ENCODE measurements at places on chromosomes 7 and 10.

DNA sequence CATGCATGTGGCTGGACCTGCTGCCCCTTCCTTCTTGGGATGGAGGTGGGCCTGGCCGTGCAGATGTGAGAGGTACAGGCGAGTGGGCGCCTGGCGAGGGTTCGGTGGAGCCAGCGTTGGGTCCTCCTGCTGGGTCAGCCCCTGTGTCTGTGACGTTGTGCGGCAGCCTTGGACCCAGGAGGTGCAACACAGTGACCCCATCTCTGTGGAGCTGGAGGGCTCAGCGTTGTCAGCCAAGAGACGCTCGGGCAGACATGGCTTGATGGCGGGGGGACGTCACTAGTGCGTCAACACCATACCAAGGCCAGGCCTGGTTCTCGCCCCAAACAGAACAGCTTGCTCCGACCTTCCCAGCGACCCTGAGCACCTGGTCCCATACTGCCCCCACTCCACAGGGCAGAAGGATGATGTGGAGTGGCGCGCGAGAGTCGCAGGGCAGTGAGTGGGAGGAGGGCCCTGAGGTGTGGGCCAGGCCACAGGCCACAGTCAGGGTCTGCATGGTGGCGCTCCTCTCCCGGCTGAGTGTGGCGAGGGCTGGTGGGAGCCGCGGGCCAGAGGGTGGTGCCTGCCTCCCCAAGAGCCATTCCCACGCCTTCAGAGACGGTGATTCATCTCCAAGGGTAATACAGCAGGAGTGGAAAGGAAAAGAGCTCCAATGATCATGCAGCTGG lies 184.4 kb downstream of the DNAJB6 start:
- peak; percentile 42 for DNase-seq

DNA sequence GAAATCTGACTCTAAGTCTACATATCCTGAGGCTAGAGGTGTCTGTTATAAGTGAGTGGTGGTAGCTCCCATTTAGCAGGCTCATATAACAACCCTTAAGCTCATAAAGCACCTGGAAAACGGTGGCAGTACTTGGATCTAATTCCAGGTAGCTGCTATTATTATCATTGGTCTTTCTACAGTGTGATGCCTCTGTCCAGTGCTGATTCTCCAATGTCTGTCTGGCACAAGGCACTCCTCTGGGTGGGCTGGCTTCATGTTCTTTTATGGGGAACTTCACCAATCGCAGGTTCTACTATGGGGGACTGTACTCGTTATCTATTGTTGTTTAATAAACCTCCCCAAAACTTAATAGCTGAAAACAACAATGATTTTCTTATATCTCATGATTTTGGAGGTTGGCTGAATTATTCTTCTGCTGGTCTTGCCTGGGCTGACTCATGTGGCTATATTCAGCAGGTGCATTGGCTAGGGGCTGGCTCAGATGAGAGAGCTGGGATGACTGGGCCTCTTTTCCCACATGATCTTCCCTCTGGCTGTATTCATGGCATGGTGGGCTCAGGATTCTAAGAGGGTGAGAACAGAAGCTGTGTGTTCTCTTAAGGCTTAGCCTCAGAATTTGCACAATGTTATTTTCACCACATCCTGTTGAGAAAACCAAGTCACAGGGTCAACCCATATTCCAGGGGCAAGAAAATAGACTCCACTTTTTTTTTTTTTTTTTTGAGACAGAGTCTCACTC lies 93.0 kb upstream of the PCGF5 start:
- no peak for DNase-seq

DNA sequence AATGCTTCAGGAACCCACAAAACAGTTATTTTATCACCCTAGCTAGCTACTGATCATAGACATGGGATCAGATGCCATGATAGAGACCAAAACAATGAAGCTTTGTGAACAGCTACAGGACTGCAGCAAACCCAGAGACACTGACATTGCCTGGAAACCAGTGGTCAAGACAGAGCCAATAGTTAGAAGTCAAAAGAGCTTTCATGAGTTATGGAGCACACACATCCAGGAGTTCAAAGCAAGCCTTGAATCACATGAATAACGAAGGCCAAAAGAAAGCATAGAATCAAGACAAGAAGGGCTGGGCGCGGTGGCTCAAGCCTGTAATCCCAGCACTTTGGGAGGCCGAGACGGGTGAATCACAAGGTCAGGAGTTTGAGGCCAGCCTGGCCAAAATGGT lies 34.5 kb upstream of the GSAP start:
- no peak for DNase-seq

GRCh38 chr10:3426190-3426845 lies 253.7 kb upstream of the PITRM1 start:
- DNase-seq = no peak

- no peak for DNase-seq
Observed at GRCh38 chr10:3879073-3879472, 94.1 kb upstream of the KLF6 start.

GRCh38 chr10:17240096-17240495 lies 12.1 kb downstream of the VIM start:
- DNase-seq = no peak

GRCh38 chr10:26486990-26487850 lies 49.1 kb downstream of the APBB1IP start:
- peak; percentile 61 for DNase-seq

GRCh38 chr10:123496996-123497660 lies 169.0 kb upstream of the GPR26 start:
- no peak for DNase-seq

Measured in left lobe of liver (tissue), 2 donors.